ENCODE measurements at places on chromosomes 5 and 9. TPM values are rescaled to one million over a fixed set of nuclear protein-coding genes. Genes with fewer than 3 reads are reported as not detected.

DNA sequence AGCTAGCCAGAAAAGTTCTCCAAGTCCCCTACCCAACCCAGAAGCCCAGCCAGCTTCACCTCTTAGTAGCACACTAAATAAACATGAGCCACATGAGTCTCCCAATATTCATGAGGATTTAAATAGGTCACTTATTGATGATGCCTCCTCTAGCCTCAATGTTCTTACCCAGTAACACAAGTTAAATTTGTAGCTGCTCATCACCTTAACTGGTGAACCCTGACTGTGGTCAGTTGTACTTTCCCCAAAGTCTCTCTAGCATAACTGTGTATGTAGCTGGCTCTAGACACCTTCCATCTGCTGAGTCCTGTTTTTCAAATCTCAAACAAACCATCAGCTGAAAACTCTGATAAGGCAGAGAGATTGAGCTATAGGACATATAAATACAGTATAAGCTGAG is 100.3 kb upstream of the ELAVL2 start:
- DNase-seq = no peak

DNA sequence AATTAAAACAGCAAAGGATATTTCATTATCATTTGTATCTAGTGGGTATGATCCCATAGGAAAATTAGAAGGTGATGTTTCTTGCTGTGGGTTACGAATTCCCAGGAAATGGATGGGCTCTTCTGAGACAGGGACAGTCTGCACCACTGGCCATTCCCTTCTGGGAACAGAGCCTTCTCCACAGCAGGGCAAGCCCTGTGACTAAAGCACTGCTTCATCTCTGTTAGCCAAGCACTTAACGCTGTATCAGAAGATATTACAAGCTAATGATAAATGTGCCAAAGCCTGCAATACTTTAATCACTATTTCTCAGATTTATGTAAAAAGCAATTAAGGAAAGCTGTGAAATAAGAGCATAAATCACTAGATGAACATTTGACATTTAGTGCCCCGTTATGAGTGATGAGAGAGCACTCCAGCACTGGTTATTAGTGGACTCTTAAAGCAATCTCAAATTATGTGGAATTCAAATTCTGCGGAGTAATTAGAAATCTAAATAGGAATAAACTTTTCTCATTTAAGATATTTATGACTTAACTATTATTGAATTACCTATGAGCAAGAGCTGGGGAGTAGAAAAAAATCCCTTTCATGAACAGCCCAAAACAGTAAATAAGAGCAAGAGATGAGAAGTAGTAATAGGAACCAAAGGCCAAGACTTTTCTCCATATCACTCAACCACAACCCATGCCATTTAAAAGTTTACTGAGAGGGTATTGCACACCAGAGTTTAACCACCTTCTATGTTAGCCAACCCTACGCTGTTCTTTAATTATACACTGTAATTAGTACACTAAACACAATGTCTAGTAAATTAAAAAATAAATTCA is 49.2 kb downstream of the FAM240B start:
- no peak for DNase-seq

- no peak for DNase-seq
Observed at GRCh38 chr9:126720036-126720435, 84.8 kb upstream of the ZBTB43 start.

- peak; percentile 68 for DNase-seq
Observed at GRCh38 chr9:134188386-134189144, 24.2 kb upstream of the RNU6ATAC start.

Gene ZNF883
- total RNA-seq = 4.8 TPM
